ENCODE measurements at places on chromosomes 5 and 9.
A peak's percentile ranks its signal among the peaks of the same experiment; 100 is the strongest.

- DNase-seq: no peak
These were observed 45.2 kb upstream of the APC start for GRCh38 chr5:112692472-112692871.

- no peak for DNase-seq
These were observed 38.4 kb downstream of the RASGRF2 start for GRCh38 chr5:80998590-80998979.

DNA sequence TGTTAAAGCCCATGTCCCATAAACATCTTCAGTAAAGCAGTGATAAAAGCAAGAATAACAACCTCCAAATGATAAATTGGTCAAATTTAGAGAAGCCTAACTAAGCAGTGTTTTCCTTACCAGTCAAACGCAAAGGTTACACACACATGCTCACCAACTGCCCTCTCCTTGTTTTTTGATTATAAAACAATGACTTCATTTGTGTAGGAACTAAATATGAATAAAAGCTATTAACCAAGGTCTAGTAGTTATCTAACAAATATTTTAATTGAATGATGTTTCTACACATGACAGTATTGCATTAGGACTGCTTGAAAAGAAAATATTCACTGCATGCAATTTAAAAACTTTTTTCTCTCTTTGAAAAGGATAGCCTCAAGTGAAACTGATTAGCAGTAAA, 36.7 kb downstream of the PCA3 start:
- no peak for DNase-seq

GRCh38 chr9:86286278-86286677, 3.9 kb upstream of the ISCA1 start:
- DNase-seq: no peak

DNA sequence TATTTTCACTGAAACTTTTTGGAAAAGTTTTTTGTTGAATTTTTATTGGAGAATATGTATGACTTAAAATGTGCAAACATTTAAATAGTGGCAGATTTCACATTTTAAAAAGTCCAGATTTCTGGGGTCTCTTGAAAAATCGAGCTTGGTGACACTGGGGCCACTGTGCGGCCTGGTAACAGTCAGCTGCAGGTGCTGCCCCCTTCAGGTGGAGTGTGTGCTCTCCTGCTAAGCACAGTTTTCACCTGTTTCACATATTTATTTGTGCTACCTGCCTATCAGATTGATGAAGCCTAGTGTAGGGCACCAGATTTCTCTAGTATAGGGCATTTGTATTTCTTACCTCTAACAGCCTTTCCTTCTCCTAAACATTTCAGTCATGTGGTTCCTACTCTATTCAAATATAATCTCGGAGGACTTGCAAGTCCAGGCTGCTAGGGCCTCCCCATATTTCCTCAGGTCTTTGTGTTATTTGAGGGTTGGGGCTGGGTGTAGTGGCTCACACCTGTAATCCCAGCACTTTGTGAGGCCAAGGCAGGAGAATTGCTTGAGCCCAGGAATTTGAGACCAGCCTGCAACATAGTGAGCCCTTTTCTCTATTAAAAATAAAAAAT, 95.8 kb upstream of the KLF9 start:
- DNase-seq: no peak

DNA sequence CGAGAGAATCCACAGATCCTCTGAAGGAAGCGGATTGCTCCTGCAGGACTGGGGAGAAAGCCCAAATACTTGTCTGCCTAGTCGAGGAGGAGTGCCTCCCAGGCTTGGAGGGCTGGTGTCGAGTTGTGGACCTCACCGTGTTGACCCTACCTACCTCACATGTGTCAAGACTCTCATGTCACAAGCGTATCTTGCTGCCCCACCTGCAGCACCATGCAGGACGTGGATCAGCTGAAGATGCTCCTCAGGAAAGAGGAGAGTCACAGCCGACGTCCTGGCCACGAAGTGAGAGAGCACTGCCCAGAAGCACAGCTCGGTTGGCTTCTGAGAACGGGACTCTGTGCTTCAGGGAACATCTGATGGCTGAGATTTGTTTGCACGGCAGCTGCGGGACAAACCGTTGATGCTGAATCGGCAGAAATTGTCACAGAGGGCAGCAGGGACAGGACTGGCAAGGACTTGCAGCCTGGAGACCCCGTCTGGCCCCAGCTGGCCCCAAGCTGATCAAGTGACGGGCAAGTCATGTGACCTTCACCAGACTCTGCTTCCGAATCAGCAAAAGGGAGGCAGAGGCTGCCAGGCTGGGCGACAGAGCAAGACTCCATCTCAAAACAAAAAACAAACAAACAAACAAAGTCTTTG, 119.1 kb upstream of the ITGA1 start:
- DNase-seq: no peak

GRCh38 chr5:10626473-10627013, 62.7 kb downstream of the ANKRD33B start:
- no peak for DNase-seq

DNA sequence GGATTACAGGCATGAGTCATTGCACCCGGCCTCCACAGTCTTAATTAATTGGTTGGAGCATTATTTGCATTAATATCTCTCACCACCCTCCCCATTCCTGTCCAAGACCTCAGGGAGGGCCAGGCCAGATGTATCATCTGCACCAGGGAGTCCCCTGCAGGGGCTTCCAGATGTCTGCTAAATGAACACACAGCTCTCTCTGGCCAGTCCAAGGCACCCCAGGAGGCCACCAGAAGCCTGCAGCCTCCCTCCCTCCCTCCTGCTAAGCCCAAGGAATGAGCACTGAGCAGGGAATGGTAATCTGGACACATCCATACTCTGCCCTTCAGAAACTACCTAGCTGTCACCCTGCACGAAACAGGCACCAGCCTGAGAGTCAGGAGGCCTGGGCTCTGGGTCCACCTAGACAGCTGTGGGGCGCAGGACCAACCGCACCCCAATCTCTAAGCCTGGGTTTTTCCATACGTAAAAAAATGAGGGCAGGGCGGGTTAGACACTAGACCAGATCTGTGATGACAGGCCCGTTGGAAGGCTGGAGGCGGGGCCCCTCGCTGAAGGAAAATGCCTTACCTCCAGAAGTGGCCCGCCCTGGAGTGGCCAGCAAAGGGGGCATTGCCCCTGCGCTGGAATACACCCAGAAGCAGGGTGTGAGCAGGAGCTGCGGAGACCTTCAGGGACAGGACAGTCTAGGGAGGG, 8.3 kb downstream of the CIZ1 start:
- no peak for DNase-seq

GRCh38 chr5:126857472-126858410, 80.8 kb downstream of the LMNB1 start:
- DNase-seq: no peak

- DNase-seq: no peak
These were observed 387.5 kb downstream of the TRIM36 start for GRCh38 chr5:114782177-114782576.

- DNase-seq: no peak
These were observed 117.9 kb upstream of the FST start for GRCh38 chr5:53362521-53362941.

DNA sequence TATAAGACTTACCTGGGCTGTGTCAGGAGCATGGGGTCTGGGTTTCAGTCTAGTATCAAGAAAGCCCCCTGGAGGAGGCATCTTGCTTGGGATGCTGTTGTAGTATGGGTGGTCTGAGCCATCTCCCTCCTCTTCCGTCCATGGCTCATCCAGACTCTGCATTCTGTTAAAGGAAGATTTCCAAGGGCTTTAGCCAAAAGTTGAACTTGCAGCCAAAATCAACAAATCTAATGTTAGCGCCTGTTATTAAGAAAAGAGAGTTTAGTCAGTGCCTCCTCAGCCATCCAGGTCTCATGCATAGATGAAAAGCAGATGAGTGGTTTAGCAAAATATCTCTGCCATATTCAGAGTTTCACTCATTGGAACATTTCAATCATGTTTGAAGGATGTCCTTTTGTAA, 55.6 kb downstream of the S1PR3 start:
- DNase-seq: no peak

- DNase-seq: no peak
These were observed 31.5 kb downstream of the LNPEP start for GRCh38 chr5:96967400-96967799.

DNA sequence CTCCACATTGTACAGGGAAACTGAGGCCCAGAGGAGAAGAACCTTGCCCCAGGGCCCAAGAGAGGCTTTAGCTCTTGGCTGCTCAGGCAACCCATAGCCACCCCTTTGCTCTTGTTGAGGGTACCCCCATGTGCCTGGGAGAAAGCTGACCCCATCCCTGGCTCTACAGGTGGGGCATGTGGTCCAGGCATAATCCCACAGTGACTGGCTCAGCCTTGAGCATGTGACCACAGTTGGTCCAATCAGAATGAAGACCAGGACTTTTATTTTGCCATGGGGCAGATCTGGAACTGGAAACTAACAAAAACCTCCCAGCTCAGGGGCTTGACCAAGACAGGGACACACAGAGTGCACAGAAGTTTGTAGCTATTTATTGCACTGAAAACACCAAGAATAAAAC, 29.3 kb downstream of the SLC6A7 start:
- no peak for DNase-seq

- no peak for DNase-seq
These were observed 28.9 kb downstream of the GABRG2 start for GRCh38 chr5:162096448-162096847.

DNA sequence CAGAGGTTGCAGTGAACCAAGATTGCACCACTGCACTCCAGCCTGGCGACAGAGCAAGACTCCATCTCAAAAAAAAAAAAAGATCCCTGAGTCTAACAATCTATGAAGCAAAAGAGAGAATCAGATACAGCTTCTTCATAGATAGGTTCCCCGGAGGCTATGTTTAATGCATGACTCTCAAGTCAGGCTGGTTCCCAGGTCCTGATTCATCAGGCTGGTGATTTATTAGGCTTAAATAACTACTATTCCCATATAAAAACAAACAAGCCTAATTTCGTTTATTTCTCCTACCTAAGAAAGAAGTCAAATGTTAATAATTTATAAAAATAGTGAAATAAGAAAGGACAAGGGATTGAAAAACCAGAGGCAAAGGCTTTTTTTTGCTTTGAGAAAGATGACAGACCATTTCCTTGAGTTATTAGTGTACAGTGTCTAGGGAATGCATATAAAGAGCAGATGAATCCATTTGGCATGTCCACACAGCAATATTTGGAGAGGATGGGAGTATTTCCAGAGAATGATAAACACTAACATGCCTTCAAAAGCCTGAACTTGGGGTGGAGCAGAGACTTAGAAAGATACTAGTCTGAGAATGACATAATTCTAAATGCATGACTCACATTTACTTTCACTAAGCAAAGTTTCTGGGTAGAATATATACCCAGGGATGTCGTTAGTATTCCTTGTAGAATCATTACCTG, 115.3 kb downstream of the NREP start:
- no peak for DNase-seq

GRCh38 chr5:107523029-107523680, 147.6 kb downstream of the EFNA5 start:
- no peak for DNase-seq

GRCh38 chr5:69492923-69493395, 369 bp downstream of the OCLN start:
- no peak for DNase-seq

DNA sequence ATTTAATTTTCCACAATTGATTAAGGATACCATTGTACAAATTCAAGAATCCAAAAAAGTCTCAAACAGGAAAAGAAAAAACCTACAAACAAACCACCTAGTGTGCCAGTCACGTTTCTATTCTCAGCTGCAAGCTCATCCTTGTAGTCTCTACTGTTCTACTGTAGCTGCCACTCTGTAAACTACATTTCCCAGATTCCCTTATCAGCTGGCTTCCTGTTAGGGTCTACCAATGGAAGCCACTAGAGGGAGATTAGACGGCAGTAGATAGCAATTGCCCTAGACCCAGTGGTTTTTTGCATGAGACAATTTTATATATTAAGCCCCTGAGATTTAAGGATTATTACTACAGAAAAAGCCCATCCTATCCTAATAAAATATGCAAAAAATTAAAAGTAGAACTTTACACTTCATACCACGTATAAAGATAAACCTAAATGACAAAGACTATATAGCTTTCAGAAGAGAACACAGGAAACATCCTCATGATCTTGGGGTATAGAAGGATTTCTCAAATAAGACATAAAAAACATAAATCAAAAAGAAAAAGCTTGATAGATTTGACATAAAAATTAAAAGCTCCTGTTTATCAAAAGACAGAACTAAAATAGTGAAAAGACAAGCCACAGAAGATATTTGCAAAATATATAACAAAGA, 37.4 kb downstream of the P4HA2 start:
- peak; percentile 15 for DNase-seq

DNA sequence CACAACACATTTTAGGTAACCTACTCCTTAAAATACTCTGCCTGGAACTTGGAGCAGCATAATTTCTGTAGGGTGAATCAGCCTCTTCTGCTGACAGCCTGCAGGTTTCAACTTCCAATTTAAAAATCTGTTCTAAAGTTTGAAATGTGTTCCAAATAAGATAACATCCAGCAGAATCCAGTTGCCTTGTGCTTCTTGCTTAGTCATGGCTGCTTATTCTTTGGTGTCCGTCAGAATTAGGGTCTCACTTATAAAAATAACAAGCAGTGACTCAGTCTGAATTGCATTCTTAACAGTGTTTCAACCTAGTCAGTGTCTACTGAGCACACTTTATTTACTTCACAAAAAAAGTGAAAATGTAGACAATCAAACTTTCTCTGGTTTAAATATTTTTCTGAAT, 3.7 kb downstream of the CDH6 start:
- no peak for DNase-seq

DNA sequence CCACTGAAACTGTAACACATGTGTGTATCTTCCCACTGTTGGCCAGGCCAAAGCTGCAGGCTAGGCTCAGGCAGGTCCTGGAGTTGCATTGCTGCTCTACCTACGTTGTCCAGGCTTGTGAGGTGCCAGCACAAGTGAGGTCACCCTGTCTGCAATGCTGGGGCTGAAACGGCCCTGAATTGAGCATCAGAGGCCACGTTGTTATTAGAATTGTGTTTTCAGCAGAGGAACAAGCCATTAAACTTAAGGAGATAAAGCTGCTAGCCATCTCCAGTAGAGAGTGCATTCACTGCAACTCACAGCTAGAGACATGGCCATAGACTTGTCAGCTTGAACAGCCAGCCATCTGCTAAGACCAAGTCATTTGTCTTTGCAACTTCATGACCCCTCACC, 191.8 kb downstream of the SEMA6A start:
- DNase-seq: no peak
